ENCODE measurements at places on chromosomes 16 and 17.
A peak's percentile ranks its signal among the peaks of the same experiment; 100 is the strongest.

DNA sequence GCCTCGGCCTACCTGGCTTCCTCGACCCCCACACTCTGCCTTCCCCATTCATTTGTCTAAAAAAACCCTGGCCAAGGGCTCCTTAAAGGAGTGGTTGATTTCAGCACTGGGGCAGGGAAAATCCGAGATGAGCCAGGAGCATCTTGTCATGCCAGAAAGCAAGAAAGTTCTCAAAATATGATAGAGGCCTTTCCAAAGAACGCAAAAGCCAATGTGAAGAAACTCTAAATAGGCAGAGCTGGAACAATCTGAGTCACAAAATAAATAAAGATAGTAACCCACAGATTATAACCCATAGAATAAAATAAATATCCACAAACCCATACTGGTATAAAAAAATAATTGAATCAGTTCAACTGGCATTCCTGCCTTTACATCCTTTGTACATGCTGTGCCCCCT, 192.3 kb upstream of the SALL1 start:
- DNase-seq: no peak

DNA sequence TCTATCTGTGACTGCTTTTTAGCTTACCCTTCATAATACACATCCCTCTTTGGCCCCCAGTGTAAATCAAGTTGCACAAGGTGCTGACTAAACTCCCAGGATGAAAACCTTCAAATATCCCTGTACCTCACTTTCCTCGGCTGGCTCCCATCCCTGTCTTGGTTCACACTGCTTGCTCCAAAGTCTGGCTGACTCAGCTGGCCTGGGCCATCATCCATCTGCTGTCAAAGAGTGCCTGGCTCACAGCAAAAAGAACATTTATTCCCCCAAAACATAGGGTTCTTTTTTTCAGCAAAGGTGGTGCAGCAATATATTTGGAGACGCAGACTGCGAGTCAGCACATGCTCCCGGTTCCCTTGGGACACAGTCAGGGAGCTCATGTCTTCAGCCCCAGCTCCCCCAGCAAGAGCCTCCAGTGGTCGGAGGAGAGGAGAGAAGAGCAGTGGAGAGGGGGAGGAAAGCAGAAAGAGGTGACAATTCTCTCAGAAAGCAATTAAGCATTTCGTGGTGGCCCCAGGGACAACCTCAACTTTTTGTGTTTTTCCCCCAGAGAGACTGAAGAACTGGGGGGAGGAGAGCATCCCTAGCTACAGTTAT, 26.1 kb downstream of the GPR142 start:
- DNase-seq: no peak

GRCh38 chr16:1754204-1754603, 17.1 kb downstream of the NME3 start:
- no peak for DNase-seq

DNA sequence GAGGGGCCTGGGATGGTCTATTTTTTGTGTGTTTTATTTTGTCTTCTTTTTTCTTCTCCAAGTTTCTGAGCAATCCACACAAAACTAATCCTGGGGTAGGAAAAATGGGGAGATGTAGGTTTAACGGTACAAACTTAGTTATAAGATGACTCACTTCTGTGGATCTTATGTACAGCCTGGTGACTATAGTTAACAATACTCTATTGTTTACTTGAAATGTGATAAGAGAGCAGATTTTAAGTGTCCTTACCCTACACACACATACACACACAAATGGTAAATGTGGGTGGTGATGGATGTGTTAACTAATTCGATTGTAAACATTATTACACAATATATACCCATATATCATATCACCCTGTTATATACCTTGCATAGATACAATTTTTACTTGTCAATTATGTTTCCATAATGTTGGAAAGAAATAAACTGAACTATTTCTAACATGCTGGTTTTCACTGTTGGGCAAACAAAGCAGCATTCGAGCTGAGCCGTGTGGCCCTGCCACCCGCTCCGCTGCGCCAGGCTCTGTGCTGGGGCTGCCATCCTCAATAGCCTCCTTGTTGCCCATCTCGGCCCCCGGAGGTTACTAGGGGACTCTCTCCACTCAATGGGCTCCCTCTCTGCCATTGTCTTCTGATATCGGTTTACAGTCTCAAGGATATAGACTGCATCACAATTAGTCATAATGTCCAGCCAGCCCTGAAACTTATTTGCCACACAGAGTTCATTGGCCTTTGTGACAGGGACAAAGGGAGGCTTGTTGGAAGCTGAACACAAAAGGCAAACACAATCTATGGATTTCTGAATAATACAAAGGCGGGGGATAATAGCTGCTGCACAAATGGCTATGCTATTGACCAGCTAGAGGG, 380.3 kb upstream of the MAF start:
- DNase-seq: no peak

DNA sequence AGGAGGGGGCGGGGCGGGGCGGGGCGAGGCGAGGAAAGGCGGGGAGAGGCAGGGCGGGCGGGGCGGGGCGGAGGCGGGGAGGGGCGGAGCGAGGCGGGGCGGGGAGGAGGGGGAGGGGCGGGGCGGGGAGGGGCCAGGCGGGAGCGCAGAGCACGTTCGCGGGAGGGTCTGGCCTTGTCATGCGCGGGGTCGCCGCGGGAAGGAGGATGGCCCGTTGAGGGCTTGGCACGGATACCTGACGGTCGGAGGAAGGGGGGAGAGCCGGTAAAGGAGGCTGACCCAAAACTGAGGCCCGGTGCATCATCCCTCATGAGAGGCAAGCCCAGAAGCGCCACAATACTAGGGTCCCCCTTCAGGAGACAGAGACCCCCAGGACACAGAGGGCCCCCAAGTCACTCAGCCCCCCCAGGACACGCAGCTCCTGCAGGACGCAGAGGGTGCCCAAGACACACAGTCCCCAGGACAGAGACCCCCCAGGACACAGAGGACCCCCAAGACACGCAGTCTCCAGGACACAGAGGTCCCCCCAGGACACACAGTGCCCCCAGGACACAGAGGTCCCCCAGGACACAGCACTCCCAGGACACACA, 593 bp upstream of the WDR45B start:
- DNase-seq: peak; percentile 67

GRCh38 chr16:1175566-1176279, 22.8 kb downstream of the CACNA1H start:
- DNase-seq: no peak

GRCh38 chr17:80832266-80832676, 159.4 kb upstream of the CHMP6 start:
- peak; percentile 71 for DNase-seq

Measured in Caco-2 (cell line).